ENCODE measurements at places on chromosomes 7 and 10.

- DNase-seq = no peak
Observed at GRCh38 chr10:15262036-15262713, 93.7 kb upstream of the NMT2 start.

GRCh38 chr10:118901380-118901779 lies 128.1 kb upstream of the NANOS1 start:
- DNase-seq = no peak

- no peak for DNase-seq
Observed at GRCh38 chr7:102244601-102245000, 42.1 kb upstream of the SH2B2 start.

DNA sequence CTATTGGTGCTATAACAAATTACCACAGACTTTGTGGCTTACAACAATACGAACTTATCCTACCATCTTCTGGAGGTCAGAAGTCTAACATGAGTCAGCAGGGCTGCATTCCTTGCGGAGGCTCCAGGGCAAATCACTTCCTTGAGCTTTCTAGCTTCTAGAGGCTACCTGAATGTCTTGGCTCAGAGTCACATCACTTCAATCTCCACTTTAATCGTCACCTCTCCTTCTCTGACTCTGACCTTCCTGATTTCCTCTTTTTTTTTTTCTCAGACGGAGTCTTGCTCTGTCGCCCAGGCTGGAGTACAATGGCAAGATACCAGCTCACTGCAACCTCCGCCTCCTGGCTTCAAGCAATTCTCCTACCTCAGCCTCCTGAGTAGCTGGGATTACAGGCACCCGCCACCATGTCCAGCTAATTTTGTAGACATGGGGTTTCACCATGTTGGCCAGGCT lies 44.6 kb upstream of the ANAPC16 start:
- DNase-seq = peak; percentile 39

DNA sequence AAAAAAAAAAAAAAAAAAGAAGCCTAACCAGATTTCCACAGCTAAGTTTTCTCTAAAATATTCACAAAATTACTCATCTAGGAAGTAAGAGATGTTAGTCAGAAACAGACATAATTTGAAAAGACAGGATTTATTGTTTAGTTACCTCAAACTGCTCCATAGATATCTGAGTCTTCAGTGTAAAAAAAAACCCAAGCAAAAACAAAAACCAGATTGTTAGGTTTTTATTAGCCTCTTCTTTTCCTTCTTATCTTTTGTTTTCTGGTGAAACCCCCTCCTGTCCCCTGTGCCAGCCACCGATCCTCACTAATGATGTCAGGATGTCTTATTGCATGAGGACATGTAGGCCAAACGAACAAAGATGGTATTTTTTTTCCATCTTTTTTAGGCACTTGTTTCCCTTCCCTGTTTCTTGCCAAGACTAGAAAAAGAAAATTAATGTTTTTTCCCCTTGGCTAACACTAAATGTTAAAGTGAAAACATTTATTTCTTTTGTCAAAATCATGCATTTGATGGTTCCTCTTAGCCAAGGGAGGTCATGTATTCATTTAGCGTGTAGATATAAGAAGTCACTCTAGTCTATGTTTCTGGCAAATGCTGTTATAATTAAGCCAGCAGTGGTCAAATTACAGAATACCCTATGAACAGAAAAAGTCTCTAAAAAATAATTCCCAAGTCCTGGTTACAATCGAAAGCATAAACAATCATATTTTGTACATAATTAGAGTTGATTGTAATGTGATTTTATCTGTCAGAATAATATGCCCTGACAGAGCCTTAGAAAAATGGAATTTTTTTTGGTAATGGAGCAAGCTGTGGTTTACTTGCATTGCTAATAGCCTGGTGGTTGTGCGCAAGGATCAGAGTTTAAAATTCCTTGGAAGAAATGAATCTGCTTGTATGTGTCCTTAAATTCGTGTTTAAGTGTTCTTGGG lies 702.4 kb upstream of the FZD8 start:
- no peak for DNase-seq

- no peak for DNase-seq
Observed at GRCh38 chr7:95269640-95270039, 54.7 kb downstream of the PON1 start.

- no peak for DNase-seq
Observed at GRCh38 chr7:36966636-36967035, 242.3 kb upstream of the AOAH start.

- no peak for DNase-seq
Observed at GRCh38 chr10:130471486-130471885, 335.3 kb downstream of the GLRX3 start.

DNA sequence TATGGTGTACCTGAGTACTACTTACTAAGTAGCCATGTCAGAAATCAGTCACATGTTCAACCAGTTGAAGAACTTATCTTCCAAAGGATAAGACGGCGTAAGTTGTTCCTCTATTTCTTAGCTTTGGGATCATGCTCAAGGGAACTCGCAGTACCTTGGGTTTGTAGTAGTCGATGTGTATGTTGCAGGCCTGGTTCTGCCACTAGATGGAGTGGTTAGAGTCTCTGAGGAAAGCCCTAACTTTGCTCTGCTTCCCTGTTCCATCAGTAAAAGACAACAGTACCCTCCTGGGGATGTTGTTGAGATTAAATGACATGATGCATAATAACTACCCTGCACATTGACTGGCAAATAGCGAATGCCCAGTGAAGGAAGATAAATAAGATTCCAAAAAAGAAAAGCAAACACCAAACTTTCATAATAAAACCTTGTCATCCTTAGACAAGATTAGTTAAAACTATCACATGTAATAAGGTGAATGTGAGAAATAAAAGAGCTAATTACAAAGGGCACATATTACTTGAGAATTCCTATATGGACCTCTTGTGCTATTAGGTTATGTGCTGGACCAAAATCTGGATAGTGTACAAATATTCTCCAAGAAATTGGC lies 165.9 kb downstream of the ABCA13 start:
- DNase-seq = no peak

DNA sequence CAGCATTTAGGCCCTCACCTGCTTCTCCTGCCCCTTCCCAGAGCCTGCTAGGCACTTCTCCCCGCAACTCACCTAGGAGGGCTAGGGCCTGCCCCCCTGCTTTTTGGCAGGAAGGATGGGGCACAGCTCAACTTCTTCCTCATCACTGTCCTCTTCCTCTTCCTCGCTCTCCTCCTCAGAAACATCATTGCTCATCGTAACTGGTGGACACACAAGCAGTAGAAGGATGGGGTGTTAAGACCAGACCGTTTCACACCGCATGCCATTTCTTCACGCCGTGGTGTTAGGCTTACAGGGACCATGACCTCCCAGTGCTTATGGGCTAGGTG lies 1.6 kb downstream of the NPM3 start:
- no peak for DNase-seq

DNA sequence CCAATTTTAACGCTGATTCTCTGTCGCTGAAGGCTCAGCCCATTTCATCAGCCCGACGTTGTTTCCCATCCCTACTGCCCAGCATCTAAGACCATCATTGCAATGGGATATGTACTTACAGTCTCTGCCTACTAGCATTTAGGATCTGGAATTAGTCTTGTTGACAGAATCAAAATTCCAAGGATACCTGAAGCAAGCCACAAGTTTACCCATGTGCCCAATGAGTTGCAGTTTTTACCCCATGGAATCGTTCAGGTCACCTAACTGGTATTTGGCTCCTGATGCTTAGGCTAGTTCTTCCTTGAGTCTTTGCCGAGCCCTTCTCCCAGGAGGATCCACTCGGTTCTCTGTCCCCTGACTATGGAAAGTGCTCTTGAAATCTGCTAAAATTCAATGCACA lies 276.8 kb downstream of the DNAJB9 start:
- no peak for DNase-seq

GRCh38 chr10:79128923-79129305 lies 60.1 kb downstream of the ZMIZ1 start:
- no peak for DNase-seq

DNA sequence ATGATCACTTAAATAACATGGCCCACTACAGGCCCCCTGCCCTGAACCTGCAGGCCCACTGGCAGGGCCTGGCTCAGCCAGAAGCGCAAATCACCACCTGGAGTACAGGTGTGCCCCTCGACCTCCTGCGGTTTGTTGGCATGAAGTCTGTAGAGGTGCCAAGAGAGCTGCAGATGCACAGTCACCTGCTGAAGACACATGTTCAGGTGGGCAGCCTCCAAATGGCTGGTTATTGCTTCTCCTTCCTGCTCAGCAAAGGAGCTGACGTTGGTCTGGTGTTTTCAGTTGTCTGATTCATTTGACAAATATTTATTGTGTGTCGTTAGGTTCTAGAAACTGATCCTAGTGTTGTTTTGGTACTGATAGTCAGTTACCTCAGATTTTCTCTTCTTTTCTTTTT lies 29.0 kb downstream of the DHTKD1 start:
- no peak for DNase-seq

GRCh38 chr7:108290459-108291151 lies 160.4 kb upstream of the LAMB4 start:
- no peak for DNase-seq

GRCh38 chr10:49356944-49357343 lies 38.9 kb downstream of the DRGX start:
- no peak for DNase-seq

GRCh38 chr7:40520986-40521738 lies 386.4 kb downstream of the SUGCT start:
- DNase-seq = no peak

GRCh38 chr7:30478349-30479201 lies at the start of gene NOD1:
TSS of gene NOD1 (minus strand) at chr7:30478784. CDS start at chr7:30456921, 21,863 bp downstream.
- DNase-seq = no peak

DNA sequence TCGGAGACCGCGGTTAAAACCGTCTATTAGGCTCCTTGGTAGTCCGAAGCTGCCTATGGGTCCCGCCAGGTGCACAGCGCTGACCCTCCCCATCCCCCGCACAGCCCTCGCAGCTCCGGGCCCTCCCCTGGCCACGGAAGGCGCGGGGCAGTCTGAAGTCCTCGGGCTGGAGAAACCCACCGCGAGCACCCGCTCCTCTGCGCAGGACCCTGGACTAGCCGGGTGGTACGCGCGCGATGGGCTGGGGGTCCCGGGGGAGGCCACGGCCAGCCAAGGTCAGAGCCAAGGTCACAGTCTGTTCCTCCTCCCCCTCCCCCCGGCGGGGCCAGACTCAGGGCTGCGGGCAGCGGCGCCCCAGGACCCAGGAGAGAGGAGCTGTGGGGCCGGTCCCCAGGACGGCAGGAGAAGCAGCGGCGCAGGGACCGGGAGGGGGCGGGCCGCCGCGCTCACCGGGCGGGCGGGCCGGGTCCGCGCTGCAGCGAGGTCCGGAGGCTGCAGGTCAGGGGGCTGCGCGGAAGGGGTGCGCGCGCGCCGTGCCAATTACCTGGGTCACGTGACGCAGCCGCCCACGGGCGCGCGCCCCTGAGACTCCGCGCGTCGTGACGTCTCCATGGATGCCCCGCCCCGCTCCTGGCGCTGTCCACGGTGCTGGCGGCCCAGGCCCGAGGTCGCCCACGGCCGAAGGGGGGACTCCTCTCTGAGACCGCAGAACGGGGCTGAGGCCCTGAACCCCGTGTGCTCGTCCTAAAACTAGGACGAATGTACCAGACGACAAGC lies at the start of gene OGDHL:
OGDHL (minus strand) TSS at position 535 of the 777 bp plus-strand sequence. CDS start 3,731 bp downstream, outside the sequence.
- DNase-seq = no peak

DNA sequence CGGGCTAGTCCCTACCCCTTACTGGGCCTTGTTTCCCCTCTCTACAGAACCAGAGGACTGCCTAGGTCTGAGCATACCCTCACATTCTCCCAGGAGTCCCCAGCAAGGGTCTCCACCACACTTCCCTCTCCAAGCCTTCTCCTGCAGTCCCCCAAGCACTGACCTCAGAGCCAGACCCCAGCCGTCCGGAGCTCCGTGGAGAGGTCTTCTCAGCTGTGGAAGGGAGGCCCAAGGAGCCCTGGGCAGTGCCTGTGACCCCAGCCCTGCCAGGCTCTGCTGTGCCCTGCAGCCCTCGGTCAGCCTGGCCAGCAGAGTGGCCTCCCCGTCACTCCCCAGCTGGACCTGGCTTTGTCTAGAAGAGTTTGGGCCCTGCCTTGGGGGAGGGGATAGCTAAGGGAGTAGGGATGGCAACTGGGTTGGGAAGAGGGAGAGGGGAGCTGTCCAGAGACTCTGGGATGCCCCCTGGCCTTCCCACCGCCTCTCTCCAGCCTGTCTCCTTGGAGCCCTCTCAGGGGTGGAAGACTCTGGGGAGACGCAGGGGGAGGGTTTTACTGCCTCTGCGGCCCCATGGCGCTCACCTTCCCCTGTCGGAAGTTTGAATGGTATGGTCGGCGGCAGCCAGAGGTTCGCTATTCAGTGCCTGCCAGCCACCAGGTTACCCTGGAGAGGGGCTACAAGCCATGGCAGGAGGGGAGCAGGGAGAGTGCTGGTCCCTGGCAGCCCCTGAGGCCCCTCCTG lies at the start of gene C10orf105:
C10orf105 (minus strand) TSS at position 315 of the 738 bp plus-strand sequence. CDS start 3,441 bp downstream, outside the sequence.
- DNase-seq = no peak

- DNase-seq = peak; percentile 48
Observed at GRCh38 chr10:112763916-112764520, 186.0 kb upstream of the TCF7L2 start.

DNA sequence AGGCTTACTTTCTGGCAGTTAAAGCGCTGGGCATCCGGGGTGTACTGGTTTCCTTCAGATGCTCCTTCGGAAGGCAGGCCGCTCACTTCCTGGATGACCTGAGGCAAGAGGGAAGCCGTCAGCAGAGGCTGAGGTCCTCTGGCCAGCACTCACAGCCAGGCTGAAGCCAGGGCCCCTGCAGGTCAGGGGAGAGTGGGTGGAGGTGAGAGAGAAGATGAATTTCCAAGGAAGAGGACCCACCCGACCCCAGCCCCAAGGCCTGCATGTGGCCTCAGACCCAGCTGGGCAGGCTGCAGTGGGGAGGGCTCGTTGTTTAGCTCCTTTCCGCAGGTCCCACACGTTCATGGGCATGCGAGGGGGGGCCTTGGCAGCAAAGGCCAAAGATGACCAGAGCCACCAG lies 71.3 kb downstream of the VWA2 start:
- DNase-seq = no peak

DNA sequence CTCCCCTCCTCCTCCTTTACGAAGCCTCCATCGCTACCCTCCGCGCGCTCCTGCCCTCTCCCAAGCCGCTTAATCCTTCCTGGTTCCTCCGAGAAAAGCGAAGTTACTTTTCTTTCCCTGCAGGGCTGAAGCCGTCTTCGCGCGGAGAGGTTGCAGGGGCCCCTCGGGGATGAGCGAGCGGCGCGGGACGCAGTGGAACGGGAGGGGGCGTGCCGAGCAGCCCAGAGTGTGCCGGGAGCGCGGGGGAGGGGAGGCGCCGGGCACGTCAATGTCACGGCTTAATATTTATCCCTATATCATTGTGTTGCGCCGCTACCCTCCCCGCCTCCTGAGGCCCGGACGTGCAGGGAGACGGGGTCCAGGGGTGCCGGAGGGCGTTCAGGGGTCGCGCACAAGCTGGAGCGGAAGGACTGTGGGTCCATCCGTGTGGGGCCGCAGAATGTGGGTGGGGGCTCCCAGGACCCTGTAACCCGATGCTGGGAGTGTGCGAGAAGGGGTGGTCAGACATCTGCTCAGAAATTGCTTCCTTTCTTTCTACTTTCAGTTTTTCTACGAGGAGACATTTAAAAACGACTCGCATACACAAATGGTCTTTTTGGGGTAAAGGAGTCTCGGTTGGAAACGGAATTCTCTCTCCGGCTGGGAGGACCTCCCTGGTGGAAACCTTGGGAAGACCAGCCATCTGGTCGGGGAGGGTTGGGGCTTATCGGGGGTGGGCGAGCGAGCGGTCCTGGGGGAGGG lies 2.4 kb downstream of the CDK6 start:
- DNase-seq = no peak

All from HS-27A (cell line).